Vagina (tissue), 2 donors: ENCODE measurements at places on chromosomes 11 and 22. TPM values are rescaled to one million over a fixed set of nuclear protein-coding genes. Genes with fewer than 3 reads are reported as not detected.

Gene ZDHHC13
- total RNA-seq: 22.6 TPM

DNA sequence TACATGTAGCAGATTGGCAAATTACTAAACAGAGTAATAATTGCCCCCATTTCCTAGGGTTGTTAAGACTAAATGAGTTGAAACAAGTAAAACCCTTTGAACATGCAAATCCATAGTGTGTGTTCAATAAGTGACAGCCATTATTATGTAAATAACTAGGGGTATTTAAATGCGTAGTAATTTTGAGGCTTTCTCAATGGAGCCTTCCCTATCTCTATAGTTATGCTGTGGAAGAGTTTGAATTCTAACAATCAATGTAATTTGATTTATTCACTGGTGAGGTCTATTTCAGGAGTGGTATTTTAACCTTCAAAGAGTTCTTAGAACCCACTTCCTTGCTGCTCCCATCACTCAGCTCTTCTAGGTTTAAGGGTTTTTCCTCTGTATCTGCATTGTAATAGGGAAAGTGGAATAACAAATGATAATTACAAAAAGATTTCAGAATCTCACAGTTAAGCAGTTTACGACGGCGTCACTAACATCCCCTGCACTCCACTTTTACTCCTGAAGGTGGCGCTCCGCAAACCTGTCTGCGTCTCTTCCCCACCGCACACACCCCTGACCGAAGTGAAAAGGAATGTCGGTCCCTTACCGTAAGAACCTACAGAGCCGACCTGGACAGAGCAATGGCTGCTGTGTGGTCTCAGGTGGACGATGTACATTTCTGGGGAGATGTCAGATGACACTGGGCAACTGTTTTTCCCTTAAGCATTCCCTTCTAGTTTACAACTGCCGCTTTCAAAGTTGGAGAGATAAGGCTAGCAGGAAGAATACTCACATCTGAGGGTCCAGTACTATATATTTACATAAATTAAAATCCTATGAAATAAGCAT lies 80.8 kb downstream of the ZC3H12C start:
- peaks cover 9% of the 10 kb centered on the region for H3K4me1 ChIP-seq
- no peaks in the 10 kb centered on the region for H3K27me3 ChIP-seq
- H3K27ac ChIP-seq: no peak overlapping the region
- H3K36me3 ChIP-seq: no peaks in the 10 kb centered on the region

DNA sequence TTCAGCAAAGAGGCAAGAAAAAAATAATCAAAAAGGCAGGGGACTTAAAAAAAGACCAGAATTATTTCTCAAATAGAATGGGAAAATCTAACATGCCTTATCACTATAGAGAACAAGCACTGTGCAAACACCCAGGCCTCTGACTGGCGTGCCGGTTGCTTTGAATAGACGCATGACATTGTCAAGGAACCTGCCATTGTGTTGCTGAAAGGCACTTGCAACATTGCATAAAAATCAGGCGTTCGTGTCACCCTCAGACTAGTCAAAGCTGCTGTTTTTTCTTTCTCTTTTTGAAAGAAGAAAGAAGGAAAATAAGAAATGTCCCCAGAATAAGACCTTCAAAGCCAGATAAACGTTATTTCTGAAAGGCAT lies 549.3 kb upstream of the CADM1 start:
- no peak overlapping the region for H3K27ac ChIP-seq
- H3K36me3 ChIP-seq: no peaks in the 10 kb centered on the region
- H3K27me3 ChIP-seq: no peaks in the 10 kb centered on the region
- H3K4me1 ChIP-seq: no peaks in the 10 kb centered on the region
- H3K4me3 ChIP-seq: no peak overlapping the region

Gene BCO2
- total RNA-seq: 11.0 TPM

DNA sequence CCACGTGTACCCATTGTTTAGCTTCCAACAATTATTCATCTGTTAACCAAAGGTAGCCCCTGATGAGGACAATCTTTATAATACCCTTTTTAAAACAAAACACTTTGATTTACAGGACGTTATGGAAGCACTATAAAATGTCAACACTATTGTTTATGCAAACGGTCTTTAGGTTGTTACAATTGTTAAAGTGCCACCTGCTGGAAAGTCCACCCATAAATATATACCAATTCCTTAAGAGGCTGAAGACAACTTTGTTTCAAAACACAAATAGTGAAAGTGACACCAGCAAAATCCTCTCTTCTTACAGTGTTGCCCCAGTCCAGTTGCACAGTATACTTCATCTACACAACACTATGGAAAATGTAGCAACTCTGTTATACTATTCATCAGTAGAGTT lies 68.9 kb upstream of the SLN start:
- no peaks in the 10 kb centered on the region for H3K27me3 ChIP-seq
- H3K36me3 ChIP-seq: no peaks in the 10 kb centered on the region
- H3K4me3 ChIP-seq: no peak overlapping the region
- no peak for DNase-seq
- H3K4me1 ChIP-seq: no peaks in the 10 kb centered on the region

GRCh38 chr22:46350121-46350520 lies 14.6 kb downstream of the TRMU start:
- H3K4me1 ChIP-seq: peaks cover 12% of the 10 kb centered on the region
- H3K27ac ChIP-seq: no peak overlapping the region
- no peak overlapping the region for H3K4me3 ChIP-seq
- no peaks in the 10 kb centered on the region for H3K27me3 ChIP-seq

DNA sequence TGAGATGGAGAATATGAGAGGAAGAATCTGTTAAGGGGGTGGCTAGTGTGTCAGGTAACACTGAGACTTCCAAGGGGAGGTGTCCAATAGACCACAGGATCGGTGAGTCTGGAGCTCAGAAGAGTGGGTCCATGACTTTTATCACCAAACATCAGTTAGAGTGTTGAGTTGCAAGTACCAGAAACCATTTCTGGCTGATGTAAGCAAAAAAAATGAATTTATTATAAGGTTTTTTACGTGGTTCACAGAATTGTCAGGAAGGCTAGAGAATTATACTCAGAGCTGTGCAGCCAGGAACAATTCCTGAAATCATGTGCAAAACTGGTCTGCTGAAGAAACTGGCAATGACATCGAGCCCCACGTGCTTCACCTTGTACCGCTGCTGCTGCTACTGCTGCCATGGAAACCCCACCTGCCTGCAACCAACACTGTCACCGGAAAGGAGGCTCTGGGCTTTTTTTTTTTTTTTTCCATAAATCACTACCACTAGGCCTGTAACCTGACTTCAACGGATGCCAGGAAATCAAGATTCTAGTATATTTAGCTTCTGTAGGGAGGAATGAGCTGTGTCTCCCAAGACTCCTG lies 16.6 kb upstream of the STK33 start:
- H3K36me3 ChIP-seq: no peaks in the 10 kb centered on the region
- peaks cover 11% of the 10 kb centered on the region for H3K4me1 ChIP-seq
- DNase-seq: peak; percentile 12
- no peaks in the 10 kb centered on the region for H3K27me3 ChIP-seq
- no peak overlapping the region for H3K27ac ChIP-seq
